Germinal center (tissue), 1 donor: ENCODE measurements at places on chromosomes 12 and 14.

- no peak for DNase-seq
Observed at GRCh38 chr14:51613416-51613815, 38.3 kb upstream of the FRMD6 start.

DNA sequence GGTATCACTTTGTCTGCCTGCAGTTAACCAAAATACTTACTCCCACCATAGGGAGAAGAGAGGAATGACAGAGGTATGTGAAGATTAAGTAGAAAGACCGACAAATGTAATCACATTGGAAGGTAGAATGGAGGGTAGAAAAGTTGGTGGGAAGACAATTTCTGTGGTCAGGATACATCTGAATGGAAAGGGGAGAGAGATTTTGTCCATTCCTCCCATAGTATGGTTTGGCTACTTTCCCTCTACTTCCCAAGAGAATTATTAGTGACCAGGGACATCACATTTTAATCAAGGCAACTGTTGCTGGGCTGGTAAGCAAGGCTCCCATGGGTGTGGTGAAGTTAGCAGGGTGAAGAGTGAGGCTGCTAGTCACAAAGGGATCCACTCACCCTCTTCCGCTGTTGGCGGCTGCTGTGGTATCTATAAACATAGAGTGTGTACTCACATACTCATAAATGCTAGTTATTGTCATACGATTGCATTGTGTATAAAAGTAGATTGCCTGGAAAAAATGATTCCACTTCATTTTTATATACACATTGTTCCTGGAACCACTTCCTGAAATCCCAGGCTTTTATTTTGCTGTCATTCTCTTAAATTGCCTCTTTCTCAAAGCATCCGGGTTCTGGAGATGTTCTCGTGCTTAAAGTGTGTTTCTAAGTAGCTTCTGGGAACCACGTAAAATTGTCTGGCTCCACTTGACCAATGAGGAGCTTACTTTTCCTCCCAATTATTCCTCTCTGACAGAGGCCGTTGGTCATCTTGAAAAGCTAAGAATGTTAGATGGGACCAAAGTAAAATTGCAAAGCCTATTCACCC lies 413.1 kb downstream of the ZFP36L1 start:
- DNase-seq, result no peak

GRCh38 chr14:33548606-33549005 lies 402.3 kb downstream of the EGLN3 start:
- DNase-seq, result no peak

GRCh38 chr14:92847749-92848148 lies 53.6 kb downstream of the GOLGA5 start:
- DNase-seq, result no peak

DNA sequence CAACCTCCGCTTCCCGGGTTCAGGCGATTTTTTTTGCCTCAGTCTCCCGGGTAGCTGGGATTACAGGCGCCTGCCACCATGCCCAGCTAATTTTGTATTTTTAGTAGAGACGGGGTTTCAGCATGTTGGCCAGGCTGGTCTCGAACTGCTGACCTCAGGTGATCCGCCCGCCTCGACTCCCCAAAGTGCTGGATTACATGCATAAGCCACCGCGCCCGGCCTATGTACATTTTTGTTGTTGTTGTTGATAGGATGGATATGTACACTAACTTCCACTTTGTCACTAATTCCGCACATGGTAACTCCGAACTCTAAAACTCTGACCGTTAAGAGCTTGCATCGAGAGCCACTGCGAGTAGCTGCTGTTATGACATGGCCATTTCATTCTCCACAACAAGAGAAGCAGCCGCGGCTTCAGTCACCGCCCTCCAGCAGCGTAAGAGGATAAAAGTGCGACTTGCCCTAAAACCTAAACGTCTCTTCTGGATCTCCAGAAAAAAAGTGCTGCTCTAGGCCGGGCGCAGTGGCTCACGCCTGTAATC lies 742 bp upstream of the MARS1 start:
- no peak for DNase-seq

- no peak for DNase-seq
Observed at GRCh38 chr12:104502217-104502616, 45.5 kb downstream of the CHST11 start.

DNA sequence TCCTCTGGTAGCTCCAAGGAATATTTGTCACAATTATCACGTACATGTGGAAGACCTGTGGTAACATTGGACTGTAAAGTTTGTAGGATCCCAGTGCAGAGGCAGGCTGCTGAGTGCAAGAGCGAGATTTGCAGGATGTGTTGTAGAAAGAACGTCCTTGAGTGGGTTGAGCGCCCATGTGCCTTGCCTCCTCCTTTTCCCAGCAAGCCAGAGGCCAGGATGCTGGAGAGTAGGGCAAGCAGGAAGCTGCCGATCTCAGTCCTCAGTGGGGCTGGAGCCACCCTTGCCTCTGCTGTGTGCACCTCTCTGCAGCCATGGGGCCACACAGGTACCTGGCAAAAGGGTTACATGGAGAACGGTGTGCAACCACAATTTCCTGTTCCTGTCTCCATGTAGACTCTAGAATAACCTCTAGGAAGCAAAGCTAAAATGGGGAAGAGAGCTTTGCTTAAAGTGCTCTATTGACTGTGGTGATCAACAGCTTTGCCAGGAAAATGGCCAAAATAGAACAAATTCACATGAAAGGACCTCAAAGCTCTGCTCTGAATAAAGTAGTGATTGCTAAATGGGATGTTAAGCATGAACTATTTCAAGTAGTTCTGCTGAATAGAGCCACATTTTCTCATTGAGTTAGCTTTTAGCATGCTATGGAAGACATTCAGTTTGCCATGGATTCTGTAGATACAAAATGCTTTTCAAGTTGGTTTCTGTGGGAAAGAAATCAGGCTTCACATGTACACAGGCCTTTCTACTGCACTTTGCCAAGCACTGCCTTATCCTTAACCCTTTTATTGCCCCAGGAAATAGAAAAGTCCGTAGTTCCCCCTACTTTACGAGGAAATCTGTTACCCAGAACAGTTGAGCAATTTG lies 37.4 kb downstream of the ANKRD9 start:
- DNase-seq, result no peak

- no peak for DNase-seq
Observed at GRCh38 chr12:56600753-56601152, 29.4 kb downstream of the BAZ2A start.

- no peak for DNase-seq
Observed at GRCh38 chr14:28163897-28164296, 602.7 kb upstream of the FOXG1 start.

DNA sequence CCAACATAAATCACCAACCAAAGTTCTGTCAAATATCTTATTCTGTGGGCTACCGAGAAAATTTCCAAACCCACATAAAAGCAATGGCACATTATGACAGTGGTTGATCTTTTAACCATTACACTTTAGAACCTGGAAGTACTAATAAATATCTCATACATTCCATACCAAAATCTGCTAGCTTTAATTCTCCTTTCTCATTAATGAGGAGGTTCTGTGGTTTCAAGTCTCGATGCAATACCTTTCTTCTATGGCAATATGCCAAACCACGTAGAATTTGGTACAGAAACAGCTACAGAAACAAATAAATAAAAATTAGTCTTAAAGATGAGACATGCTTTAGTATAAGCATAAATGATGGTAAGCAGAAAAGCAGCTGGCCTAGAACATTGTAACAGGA lies 100.7 kb downstream of the ELK3 start:
- DNase-seq, result no peak

- peak; percentile 35 for DNase-seq
Observed at GRCh38 chr12:28223025-28223554, 32.8 kb downstream of the CCDC91 start.

- DNase-seq, result peak; percentile 82
Observed at GRCh38 chr14:95495538-95496025, 20.9 kb downstream of the SYNE3 start.

GRCh38 chr12:27667540-27667939 lies 28.7 kb upstream of the REP15 start:
- DNase-seq, result no peak

- no peak for DNase-seq
Observed at GRCh38 chr14:66509874-66510273, 1.9 kb downstream of the GPHN start.

GRCh38 chr14:29755311-29756018 lies 172.2 kb downstream of the PRKD1 start:
- no peak for DNase-seq

- DNase-seq, result no peak
Observed at GRCh38 chr12:112887550-112887949, 19.2 kb upstream of the OAS1 start.

DNA sequence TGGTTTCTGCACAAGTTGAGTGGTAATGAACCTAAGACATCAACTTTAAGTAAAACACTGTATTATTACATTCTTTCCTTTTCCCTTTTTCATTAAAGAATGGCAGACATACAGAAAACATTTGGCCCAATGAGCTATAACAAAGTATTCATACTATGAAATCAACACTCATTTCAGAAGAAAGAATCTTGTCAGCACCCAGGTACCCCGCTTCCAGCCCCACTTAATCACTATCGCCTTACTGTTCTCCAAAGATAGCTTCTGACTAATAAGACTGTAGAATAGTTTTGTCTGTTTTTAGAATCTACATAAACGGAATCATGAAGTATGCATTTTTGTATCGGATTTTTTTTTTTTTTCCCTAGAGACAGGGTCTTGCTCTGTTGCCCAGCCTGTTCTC lies 9.5 kb downstream of the CNTN1 start:
- DNase-seq, result no peak

DNA sequence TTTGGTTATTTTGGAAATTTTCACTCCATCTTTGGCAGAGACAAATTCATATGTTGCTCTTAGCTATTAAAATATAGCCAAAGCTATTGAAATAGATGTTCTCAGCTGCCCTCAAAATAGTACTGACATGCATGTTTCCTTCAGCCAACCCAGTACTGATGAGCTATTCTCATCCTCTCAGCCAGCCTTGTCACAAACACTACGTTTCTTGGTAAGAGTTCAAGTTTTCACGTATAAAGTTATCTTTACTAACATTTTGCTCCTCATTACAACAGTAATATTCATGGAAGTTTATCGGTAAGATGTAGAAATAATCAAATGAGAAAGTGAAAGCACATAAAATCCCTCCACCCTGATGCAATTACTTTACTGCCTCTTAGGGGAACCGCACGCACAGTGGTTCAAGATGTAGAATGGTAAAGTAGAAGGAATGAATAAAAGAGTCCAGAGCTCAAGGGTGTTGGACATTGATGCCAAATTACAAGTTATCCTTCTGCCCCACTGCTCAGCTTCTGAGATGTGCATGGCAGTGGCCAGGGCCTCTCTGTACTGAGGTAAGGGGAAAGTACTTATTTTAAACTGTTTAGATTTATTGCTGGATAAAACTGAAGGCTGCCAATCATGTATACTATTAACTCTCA lies 20.7 kb downstream of the GCH1 start:
- peak; percentile 30 for DNase-seq

DNA sequence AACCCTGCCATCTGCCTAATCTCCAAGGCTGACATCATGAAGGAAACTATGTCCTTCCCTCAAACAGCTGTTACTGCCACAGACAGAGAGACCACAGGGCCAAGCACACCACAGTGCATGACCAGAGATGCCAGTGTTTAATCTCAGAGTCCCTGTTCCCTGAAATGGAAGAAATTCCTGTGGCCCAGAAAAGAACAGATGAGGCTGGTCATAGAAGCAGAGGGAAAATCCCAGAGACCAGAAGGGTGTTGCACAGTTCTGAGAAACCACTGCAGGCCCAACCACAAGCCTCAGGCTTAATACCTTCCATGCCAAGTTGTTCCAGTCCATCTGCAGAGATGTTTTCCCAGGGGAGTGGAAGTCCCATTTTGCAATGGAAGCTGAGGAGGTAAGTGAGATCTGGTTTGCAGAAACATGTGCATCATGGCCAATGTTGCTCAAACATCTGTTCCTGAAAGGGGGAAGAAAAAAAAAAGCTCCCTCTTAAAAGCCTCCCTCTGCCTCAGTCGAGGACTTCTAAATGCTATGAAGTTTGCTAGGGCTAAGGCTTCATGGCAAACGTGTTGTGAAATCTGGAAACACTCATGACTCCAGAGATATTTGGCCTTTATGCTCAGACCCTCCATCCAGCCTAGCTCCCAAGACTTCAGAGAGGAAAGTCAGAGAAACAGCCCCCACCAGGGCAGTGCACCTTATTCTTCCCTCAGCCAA lies 98.6 kb downstream of the SCARB1 start:
- DNase-seq, result no peak

- no peak for DNase-seq
Observed at GRCh38 chr14:25103820-25104219, 53.9 kb upstream of the STXBP6 start.

- peak; percentile 88 for DNase-seq
Observed at GRCh38 chr14:54565785-54566409, 1.0 kb upstream of the SAMD4A start.

DNA sequence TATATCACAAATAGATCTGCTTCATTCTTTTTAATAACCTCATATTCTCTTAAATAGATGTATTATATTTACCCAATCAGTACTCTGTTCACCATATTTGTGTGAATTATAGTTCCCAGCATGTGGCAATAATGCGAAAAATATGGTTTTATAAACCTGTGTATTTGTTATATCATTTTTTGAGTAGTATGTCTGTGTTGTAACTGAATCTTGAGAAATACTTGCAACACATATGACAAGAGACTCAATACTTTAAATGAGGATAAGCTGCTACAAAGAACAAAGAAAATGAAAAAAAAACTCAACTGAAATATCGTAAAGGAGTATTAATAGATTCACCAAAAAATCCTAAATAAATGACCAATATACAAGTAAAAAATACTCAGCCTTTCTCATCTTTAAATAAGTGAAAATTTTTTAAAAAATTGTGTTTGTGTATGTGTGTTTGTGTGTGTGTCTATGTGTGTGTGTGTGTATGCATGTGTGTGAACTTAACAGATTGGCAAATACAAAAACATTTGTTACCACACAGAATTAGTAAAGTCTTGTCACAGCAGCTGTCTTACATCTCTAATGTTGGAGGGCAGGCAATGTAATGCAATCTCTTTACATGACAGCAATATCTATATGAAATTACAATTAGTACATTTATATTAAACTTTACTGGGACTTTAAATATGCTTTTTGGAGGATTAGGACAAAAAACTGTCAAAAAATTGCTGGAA lies 441.9 kb upstream of the MGAT4C start:
- no peak for DNase-seq

GRCh38 chr14:69900603-69901002 lies 21.4 kb downstream of the SMOC1 start:
- DNase-seq, result no peak

- DNase-seq, result no peak
Observed at GRCh38 chr12:27133022-27133590, 50.7 kb upstream of the C12orf71 start.

- DNase-seq, result no peak
Observed at GRCh38 chr14:69841656-69842055, 37.6 kb upstream of the SMOC1 start.

DNA sequence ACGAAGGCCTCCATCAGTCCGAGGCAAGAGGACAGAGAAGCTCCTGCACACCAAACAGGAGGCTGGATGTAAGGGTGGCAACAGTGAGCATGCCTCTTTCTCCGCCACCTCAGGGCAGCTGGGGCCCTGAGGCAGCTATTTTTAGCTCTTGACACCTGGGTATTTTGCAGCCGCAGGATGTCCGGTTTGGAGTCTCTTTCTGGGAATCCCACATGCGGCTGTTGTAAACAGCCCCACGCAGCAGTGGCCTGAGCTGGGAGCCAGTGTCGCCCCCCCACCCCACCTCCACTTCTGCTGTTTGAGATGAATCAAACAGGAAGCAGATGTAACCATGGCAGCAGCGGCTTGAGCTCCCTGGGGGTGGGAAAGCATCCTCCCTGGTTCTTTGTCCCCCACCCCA lies 11.7 kb downstream of the HDAC7 start:
- peak; percentile 65 for DNase-seq
